ENCODE measurements at places on chromosomes 11 and 22.

GRCh38 chr11:5690736-5691135, 1.1 kb downstream of the TRIM22 start:
- DNase-seq = peak; percentile 59

DNA sequence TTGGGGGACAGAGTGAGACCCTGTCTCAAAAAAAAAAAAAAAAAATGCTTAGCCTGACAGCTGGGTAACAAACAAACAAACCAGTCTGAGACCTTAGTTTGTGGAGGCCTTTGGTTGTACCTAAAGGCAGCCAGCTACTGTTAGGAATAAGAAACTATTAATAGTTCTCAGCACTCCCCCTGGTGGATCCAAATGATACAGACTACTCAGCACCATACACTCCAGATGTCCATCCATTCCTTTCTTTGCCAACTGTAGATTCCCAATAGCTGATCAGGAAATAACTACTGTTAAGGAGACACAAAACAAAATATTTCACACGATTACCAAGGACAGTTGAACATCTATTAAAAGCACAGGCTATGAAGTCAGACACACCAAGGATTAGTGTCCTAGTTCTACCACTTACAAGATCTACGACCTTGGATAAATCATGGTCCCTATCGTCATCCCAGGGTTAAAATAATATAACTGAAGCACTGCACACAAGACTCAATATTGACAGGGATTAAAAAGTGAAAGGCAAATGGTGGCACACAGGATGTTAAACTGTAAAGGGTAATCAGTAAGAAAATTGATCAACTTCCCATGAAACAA, 17.2 kb downstream of the CLDN25 start:
- peak; percentile 48 for DNase-seq

GRCh38 chr11:93512073-93512475, 31.1 kb downstream of the SMCO4 start:
- DNase-seq = no peak

DNA sequence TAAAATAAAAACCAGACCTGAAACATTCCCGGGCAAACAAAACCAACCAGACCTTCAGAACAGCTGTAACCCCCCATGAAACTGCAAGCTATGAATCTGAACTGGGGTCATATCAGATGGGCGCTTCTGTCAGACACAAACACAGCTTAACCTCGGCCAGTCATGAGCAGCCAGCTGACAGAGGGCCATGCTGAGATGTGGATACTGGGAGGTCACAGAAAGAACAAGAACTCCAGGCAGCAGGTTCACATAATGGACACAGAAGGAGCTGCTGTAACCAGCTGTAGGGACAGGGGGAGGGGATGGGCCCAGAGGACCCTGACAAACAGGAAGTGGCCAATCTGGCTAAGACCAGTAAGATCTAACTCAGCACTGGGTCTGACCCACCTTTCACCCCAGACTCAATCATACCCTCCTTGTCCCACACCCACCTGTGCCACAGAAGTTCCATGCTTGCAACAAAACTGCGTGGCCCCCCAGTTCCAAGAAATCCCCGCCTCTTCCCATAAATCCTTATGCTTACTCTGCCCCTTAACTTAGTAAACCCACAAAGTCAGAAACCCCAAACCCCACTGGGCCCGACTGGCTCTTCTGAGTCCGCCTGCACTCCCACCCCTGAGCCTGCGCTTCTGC, 4.0 kb downstream of the APOL4 start:
- DNase-seq = no peak

GRCh38 chr11:60841797-60842667, at the start of gene CCDC86:
Gene CCDC86 (plus strand): TSS chr11:60842113. CDS start chr11:60842125, 12 bp downstream.
- peak; percentile 96 for DNase-seq

GRCh38 chr11:76776472-76776871, 6.7 kb upstream of the TSKU start:
- DNase-seq = no peak

- DNase-seq = no peak
Observed at GRCh38 chr22:26957897-26958296, 300.5 kb downstream of the MIAT start.

- DNase-seq = no peak
Observed at GRCh38 chr11:68025047-68025446, 5.4 kb upstream of the NDUFS8 start.

DNA sequence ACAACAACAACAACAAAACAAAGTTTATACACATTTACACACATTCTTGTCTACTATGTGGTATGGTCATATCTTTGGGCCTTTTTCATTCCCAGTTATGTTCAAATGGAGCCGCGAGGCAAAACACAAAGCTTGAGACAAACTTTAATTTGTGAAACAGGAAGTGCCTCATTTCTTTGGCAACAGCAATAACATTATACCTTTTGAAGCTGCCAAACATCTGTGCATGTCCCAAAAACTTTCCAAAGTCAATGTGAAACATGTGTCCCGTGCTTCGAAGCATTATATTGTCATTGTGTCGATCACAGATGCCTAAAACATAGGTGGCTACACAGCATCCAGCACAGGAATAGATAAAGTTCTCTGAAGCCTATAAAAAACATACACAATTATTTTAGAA, 25.0 kb upstream of the RPS13 start:
- peak; percentile 38 for DNase-seq

DNA sequence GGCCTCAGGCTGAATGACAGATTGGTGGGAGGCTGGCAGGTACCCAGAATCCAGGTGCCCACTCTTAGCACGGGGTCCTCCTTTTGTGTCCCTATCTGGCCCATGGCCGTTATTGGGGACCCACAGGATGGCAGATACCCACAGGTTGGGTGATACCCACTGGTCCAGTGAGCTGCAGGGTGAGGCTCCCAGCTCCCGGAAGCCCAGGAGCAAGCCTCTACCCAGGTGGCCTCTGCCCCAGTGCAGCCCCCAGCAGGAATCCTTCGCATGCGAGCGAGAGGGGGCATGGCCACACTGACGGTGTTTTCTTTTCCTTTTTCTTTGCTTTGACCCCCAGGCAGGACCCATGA, 116.1 kb downstream of the PHF21B start:
- no peak for DNase-seq

DNA sequence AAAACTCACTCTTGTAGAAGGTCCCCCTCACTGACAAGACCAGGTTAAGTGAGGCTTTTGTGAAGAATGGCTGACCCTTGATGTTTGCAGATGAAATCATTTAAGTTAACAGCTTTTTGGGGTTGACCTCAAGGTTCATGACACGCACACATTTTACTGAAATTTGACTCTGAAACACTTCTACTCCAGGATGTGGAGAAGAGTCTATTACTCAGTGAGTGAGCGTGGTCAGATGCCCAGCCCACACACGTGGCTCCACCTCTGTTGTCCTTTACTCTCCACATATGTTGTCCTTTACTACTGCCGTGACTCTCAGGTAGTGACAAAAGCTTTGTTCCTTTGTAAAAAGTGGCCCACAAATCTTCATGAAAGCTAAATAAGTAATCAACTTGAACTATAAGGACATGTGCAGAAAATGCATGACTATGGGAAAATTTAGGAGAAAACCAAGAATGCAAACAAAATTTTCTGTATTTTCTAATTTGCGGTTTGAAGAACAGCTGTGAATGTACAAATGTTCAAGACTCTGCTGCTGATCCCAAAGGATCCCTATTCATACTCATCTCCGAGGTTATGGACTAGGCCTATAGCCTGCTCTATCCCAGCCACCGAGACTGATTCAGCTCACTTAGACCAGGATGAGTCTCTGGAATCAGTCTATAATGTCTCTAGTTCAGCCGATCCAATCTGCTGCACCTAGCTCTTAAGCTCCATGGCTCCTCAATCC, 22.4 kb downstream of the XRRA1 start:
- peak; percentile 89 for DNase-seq

- no peak for DNase-seq
Observed at GRCh38 chr22:41808400-41808799, 7.9 kb downstream of the CCDC134 start.

DNA sequence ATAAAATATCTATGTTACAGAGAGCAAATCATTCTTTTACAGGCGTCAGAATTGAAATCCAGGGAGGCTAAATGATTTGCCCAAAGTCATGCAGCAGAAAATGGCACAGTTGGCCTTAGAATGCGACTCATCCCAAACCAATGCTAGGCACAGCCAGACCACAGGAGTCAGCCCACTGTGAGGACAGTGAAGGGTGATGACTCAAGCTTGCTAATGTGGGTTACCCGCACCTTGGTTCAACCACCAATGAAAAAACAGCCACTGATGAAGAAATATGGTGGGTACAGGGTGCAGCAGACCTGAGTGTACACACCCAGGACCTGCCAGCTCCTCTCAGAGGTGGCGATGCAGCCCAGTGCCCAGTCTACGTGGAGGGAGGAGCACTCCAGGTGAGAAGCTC, 89.7 kb downstream of the ZC3H12C start:
- DNase-seq = peak; percentile 95

DNA sequence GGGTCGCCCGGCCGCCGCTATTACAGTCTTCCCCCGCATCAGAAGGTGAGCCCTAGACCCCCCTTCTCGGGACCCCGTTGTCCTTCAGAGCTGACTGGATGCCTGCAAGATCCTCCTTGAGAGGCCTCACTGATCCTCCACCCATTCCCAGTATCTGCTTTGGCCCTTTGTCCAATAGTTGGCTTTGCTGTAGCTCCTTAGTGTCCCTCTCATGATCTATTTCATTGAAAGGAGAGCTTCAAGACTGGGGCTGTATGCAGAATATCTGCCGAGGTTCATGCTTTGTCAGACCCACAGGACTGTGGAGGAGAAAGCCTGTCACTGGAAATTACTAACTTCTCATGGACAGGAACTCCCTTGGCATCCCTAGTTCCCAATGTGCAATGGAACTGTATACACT, 499 bp downstream of the DLAT start:
- DNase-seq = peak; percentile 25

GRCh38 chr11:112525270-112525669, 264.6 kb upstream of the PLET1 start:
- peak; percentile 8 for DNase-seq

DNA sequence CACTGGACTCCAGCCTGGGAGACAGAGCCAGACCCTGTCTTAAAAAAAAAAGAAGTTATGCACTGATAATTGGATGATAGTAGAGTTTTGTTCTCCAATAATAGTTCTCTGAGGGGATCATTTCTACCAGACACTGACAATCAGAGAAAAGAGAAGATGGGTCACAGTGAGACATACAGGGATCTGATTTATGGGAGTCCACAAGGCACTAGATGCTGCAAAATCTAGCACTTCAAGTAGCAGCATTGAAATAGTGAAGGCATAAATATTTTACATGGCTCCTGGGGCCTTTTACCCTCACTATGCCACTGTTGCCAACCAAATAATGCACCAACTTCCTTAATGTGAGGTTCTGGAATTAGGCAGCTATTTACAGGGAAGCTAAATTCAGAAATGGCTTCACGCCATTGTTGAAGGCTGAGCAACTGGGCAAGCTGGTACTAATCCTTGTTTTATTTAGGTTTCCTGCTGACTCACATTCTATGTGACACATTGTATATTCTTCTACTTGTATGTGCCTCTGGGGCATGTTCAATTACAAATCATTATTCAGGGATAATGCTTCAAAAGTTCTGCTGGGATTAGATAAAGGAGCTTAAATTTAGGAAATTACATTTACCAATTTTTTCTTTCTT, 38.2 kb upstream of the ABTB2 start:
- DNase-seq = peak; percentile 57

GRCh38 chr11:65917434-65918210, 1.2 kb downstream of the C11orf68 start:
- no peak for DNase-seq

DNA sequence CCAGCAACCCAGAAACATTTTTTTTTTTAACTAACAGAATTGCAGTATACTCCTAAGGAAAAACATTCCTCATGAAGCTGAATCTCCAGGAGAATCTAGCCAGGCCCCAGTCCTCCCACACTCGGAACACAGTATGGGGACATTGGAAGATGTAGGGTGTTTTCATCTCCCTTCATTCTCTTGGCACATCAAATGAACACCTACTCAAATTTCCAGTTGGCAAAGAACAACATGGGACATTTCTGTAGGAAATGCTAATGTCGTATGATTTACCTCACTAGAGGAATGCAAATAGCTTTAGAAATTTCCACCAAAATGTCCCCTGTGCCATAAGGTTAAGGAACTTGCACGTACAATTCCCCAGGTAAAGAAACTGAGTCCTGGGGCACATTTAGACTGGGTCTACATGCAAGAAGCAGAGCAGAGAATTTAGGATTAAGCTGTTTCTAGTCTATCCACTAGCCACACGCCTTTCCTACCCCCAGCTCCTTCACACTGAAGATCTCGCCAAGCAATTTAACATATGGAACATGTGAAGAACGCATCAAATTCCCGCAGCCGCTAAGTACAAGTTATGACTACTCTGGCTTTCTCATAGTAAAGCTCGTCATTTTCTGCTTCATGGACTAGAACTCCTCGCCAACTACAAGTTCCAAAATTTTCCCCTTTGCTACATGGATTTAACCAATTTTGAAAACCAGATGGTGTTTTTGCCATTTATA, 2.9 kb upstream of the CADM1 start:
- DNase-seq = no peak

DNA sequence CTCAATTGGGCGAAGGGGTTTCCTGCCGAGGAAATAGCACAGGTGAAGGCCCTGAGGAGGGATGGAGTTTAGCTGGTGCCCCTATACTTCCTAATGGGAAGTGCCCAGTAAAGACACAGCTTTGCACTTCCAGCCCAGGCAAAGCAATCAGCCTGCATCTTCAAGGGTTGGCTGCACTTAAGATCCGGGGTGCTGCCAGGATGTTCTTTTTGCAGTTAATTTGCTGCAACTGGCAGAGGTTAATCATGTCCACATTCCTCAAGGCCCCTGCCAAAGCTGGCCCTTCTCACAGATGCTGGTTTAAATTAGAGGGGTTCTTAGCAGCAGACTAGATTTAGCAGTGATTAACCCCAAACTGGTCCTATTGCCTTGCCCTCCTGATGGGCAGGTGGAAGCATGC, 137.7 kb upstream of the NAV2 start:
- DNase-seq = no peak

GRCh38 chr11:43788421-43788820, 92.2 kb upstream of the ALKBH3 start:
- no peak for DNase-seq

DNA sequence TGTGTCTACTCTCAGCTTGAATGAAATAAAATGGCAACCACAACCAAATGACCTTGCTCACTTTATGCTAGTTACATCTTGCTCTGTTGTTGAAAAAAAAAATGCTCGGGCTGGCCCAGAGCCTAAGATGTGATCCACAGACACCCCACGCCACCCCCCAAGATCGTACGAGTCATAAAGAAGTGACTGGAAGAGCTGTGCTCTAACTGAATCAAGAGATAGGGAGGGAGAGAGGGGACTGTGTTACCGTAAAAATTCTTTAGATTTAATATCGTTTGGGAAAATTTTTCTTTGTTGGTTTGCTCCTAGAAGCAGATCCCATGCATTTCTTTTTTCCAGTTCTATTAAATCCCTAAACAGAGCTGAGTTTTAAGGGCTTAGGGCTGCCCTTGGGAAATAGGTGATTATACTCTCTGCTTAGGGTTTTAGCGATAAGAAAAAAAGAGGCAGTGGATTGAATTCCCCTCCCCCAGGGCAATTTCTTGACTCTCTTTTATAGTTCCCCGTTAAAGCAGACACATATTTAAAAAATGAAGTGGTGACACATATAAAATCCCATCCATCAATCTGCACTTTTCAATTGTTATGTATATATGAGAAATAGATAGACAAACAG, 14.5 kb downstream of the MAML2 start:
- no peak for DNase-seq
